Osteoblast (primary cell): ENCODE measurements at places on chromosomes 5 and 9. TPM values are rescaled to one million over a fixed set of nuclear protein-coding genes. Genes with fewer than 3 reads are reported as not detected.

DNA sequence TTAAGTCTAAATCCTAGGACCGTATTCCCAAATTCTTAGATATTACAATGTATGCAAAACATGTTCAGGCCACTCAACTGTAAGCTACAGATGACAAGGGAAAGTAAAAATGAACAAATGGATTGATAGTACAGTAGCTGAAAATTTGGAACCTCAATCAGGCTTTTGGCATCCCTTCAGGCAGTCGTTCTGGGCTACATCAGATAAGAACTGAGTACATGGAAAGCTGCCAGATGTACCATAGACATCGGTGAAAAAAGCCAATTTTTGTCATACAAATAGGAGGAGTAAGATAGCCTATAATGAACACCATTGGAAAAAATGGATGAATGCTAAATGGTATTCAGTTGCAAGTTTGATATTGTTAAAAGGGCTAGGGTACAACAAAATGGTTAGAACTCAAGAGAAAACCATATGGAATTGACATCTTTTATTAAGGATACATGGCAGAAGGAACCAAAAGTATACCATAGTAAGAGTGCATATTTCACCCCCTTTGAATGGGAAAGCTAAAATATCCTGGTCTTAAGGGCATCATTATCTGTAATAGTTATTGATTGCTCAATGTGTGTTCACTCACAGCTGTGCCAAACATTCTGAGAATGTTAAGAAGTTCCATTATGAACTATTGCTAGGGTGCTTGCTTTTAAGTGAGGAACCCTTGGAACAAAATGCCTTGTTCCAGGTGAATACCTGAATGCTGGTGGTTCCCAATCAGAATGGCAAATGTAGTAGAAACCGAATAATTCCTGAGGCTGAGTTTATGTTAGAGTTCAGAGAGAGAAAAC is 86.4 kb downstream of the NR3C1 start:
- DNase-seq, result no peak

DNA sequence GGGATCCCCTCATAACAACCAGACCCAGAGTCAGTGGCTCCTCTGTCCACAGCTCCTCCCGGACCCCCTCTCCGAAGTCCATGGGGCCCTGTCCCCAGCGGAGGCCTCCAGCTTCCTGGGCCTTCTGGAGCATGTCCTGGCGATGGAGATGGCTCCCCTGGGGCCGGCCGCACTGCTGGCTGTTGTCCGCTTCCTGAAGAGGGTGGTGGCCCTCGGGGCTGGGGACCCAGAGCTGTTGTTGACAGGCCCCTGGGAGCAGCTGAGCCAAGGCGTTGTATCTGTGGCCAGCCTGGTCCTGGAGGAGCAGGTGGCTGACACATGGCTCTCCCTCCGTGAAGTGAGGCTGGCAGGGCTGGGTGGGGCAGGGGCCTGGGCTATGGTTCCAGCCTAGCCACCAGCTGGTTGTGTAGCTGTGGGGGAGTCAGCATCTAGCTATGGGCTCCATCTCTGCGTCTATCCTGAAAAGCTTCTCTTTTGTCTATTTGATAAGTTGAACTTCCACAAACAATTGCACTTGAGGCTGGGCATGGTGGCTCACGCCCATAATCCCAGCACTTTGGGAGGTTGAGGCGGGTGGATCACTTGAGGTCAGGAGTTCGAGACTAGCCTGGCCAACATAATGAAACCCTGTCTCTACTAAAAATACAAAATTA is 4.7 kb downstream of the ADGRD2 start:
- DNase-seq, result peak; percentile 65

DNA sequence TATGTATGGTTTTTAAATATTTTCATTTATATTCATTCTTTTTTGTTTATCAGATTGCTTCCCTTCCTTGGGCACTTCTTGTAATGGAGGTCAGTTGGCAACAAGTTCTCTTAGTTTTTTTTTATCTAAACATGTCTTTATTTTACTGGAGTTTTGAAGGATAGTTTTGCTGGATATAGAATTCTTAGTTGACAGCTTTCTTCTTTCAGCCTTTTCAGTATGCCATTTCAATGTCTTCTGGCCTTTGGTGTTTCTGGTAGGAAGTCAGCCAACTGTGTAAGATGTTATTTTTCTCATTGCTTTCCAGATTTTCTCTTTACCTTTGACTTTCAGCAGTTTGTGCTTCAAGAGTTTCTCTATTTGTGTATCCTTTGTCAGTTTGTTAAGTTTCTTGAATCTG is 14.2 kb downstream of the SLC12A2 start:
- DNase-seq, result no peak

GRCh38 chr5:149794487-149794971 is 64.4 kb downstream of the PPARGC1B start:
- DNase-seq, result no peak

- no peak for DNase-seq
Measured at GRCh38 chr5:117748336-117748735, 1173.7 kb upstream of the SEMA6A start.

The TTC1 gene
- total RNA-seq, result 43.9 and 49.9 TPM in 2 replicates

- no peak for DNase-seq
Measured at GRCh38 chr5:109829331-109829730, 139.6 kb downstream of the MAN2A1 start.

- peak; percentile 97 for DNase-seq
Measured at GRCh38 chr5:37836592-37837413, 3.0 kb downstream of the GDNF start.

DNA sequence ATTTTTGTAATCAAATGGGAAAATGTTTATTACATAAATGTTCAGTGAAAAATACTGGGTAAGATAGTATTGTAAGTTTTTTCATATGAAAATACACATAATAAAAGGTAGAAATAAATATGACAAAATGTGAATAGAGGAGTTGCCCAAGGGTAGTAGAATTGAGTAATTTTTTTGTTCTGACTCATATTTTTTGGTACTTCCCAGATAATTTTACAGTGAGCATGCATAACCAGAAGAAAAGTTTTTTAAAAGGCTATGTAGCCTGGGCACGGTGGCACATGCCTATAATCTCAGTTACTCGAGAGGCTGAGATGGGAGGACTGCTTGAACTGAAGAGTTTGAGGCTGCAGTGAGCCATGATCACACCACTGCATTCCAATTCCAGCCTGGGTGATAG is 116.9 kb downstream of the PIP5K1B start:
- no peak for DNase-seq

GRCh38 chr9:105858877-105859276 is 164.5 kb downstream of the TMEM38B start:
- no peak for DNase-seq

- DNase-seq, result no peak
Measured at GRCh38 chr5:153626836-153627235, 136.4 kb downstream of the GRIA1 start.

DNA sequence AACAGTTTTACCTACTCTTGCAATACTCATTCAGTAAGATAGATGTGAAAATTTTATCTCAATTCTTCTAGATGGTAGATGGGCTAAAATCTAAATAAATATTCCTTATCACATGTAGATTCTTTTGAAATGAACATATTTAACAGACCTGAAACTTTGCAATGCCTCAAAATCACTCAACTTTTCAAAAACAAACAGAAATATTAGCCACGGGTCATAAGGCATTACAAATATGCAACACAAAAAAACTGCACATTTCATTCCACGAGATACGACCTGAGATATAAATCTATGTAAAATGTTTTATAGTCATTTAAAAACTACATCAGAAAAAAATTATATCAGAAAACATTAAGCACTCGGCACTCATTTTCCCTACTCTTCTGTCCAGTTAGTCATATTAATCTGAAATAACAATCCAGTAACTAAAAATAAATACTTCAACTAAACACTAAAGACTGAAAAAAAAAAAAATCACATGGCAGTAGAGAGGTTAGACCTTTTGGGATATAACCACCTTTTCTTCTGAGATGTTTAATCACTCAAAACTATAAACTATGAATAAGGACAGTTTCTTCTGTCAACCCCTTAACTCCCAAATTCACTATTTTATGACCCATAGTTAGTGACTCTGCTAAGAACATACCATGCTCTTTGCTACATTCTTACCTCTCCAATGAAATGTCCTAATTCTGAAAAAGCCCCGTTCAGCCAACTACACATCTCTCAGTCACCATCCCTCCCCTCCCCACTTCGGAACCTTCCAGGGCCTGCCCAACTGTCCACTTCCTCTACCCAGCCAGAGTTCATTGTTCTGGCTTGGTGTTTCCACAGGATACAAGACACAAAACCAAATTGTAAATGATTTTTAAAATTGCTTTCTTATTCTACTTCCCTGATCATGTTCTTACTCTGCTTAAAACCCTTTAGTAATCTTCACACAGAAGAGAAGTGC is 6.4 kb downstream of the HOMER1 start:
- no peak for DNase-seq
